ENCODE measurements at places on chromosomes 3 and 15. TPM values are rescaled to one million over a fixed set of nuclear protein-coding genes. Genes with fewer than 3 reads are reported as not detected.

DNA sequence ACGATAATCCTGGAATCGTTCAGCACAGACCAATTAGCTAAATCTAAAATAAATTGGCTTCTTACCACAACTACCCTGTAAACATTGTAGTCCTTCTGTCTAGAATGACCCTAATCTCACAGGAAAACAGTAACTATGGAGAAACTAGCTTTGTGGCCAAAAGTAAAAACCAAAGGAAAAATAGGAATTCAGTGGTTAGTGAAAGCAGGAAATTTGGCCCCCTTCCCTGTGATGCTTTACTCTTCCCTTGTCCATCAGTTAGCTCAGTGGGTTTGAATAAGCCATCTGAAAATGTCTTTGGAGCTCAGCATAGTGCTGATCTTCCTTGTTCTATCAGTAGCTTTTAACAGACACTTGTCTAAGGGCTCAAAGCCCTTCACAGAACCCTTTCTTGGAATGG, 1.6 kb downstream of the NMD3 start:
- DNase-seq = no peak

GRCh38 chr3:146881966-146882760, 277.0 kb upstream of the PLSCR5 start:
- no peak for DNase-seq

DNA sequence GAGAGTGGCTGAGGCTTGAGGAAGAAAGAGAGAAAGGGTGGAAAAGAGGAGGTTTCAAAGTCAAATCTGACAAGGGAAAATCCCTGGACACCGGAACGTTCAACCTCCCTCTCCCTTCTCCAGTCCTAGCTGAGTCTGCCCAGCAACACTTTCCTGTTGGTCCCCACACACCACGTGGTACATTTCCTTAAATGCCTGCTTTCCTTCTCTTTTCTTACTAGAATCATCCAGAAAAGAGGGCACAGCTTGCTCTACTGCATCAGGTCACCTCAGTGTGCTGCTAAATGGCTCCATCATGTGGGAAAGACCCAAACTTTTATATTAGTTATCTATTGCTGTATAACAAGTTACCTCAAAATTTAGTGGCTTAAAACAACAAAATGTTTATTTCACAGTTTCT, 181.2 kb downstream of the NECTIN3 start:
- no peak for DNase-seq

- DNase-seq = no peak
Observed at GRCh38 chr3:171011109-171011872, 15.2 kb downstream of the SLC2A2 start.

DNA sequence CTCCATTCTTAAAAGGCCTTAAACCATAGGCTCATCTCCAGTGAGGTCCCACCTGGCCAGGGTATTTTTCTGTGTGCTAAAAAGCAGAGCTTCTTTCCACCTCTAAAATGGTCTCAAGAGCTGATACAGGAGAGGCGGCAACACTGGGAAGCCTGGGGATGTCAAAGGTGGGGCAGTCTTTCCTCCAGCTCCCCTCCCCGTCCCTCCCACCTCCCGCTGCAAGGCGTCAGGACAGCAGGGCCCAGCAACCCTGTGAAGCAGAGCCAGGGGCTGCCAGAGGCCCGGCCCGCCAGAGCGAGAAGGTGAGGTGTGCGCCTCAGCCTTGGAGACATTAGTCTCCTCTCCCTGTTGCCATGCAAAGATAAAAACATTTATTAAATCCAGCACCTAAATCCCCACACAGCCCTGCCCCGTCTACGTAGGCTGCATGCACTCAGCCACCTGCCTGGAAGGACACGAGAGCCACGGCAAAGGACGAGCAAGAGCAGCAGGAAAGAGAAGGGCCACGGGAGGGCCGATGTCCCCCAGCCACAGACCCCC, 75.6 kb downstream of the FAM174B start:
- no peak for DNase-seq

DNA sequence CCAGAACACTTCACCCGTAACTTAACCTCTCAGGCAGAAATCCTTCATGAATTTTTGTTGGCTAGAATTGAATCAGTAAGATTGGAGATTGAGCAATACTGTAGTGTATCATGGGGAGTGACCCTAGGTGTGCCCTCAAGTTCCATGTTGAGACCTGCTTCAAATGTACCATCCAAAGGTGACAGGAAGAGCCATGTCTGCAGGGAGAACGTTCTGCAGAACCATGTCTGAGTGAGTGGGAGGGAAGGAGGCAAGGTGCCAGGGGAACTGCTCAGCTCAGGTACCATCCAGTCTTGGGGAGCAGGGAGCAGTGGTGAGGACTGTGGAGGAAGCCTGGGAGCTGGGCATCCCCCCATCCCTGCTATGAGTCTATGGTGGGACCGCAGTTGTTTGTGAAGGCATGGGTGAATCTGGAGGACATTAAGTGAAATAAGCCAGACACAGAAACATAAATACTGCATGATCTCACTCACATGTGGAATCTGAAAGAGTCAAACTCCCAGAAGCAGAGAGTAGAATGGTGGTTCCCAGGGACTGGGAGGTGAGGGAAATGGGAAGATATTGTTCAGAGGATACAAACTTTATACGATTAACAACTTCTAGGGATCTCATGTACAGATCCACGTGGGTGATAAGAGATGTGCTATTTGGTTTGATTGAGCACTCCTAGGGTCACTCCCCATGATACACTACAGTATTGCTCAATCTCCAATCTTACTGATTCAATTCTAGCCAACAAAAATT, 23.3 kb downstream of the CFAP161 start:
- DNase-seq = no peak

DNA sequence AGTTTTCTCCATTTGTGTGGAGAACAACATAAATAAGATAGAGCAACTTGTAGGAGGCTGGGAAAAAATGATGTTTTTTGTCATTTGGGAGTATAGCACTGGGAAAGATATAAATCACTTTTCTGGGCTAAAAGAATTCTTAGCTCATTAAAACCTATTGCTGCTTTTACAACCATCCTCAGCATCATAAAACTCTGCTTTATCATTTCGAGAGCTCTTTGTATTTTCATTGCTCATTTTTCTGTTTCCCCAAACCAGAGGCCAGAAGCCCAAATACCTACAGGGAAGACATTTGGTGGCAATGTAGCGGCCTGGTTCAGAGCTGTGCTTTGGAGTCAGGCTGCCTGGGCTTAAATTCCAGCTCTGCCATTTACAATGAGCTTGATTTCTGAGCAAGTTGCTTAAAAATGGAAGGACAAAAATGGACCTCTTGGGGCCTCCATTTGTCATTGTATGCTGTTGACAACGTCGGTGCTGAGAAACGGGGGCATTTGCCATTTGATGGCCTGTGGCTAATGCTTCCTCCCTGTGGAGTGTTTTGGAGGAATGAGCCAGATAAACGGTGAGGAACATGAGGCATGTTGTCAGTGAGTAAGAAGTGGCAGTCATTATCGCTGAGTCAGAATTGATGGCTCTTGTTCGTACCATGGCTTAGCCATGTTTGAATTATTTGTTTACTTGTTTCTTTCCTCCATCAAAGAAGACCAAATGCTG, 260.0 kb downstream of the EBLN2 start:
- DNase-seq = no peak

DNA sequence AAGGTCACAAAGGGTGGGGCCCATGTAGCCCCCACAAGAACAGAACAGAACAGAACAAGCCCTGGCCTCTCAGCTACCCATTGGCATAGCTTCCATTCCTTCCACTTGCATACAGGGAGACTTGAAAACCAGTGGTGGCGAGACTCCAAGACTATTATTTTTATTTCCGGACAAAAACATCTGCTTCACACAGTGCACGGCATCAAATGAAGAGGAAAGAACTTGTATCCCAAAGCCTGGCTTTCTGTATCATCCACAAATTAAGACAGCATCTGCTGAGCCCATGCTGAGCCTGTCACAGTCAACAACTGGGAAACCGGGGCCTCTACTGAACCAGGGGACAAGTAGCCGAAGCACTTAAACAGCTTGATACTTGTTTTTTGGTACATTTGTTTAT, 56.0 kb downstream of the CLEC3B start:
- no peak for DNase-seq

- no peak for DNase-seq
Observed at GRCh38 chr3:56879436-56880215, 77.9 kb upstream of the ARHGEF3 start.

DNA sequence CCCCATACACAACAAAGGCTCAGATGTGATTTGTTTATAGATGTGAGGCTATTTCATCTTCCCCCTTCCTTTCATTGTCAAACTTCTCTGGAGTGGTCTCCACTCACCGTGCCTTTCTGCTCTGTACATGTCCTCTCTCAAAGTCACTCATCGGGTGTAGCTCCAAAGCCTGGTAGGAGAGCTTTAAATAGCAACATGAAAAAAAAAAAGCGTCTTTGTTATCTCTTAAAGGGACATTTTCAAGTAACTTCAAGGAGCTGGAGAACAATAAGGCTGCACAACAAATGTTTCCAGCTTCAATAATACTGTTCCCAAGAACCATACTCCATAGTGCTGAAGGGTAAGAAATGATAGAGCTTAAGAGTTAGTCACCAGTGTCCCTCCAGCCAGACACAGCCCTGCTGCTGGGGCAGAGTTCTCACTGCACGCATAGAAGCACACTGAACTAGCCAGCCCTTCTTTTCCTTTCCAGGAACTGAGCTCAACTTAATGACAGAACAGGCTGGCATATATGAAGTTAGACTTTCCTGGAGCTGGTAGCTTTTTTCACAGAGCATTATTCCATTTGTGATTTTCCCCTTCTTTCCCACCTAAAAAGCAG, 8.1 kb downstream of the FBXO40 start:
- DNase-seq = no peak

DNA sequence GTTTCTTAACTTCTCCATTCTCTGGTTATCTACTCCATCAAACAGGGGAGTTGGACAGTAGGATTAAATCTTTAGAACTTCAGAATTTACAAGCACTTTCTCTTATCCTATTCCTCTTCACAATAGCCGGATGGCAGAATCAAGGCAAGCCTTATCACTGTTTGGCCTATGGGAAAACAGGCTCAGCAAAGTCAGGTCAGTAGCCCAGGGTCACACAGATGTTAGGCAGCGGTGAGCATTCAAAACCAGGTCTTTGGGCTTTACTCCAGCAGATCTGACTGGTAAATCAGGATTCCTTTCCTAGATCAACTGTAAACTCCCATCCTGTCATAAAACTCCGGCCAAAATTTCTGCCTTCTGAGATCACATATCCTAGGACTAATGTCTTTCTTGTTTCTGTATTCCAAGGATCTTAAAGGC, 258.4 kb downstream of the OPA1 start:
- DNase-seq = no peak

GRCh38 chr3:133531981-133532380, 41.5 kb upstream of the CDV3 start:
- DNase-seq = no peak

GRCh38 chr3:101273156-101273555, 47.2 kb downstream of the IMPG2 start:
- DNase-seq = no peak

DNA sequence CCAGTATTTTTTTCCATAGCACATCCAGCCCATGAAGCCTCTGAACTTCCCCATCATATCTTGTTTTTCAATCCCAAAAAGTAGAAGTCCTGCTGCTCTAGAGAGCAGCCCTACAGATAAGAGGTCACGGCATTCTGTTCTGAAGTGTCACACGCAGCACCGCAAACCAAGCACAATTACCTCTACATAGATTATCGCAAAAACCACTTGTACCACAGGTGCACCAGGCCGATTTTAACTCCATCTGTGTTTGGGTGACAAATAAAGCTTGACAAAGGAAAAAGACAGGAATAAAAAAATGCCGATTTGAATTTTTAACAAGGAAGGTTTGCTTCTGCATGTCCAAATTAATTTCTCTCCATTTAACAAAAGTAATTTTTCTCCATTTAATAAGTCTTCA, 113.7 kb downstream of the MYO5A start:
- DNase-seq = no peak

DNA sequence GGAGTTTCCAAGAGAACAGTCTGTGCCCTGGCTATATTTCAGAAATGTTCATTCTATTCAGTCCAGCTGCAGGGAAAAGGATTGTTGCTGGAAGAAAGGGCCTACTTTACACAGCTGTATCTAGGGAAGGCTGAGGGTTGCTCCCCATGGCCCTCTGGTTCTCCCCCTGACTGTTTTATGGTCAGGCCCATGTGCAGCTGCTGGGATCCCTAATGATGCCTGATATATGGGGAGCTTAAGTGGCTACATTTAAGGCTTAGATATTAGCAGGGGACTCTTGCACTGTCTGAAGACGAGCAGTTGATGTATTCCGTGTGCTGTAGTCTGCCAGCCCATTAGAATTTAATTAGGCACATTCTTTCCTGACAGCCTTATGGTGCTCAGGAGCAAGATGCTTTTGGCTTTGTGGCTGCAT, 72.0 kb downstream of the FAM43A start:
- no peak for DNase-seq

GRCh38 chr3:100175637-100176280, 61.5 kb upstream of the FILIP1L start:
- no peak for DNase-seq

DNA sequence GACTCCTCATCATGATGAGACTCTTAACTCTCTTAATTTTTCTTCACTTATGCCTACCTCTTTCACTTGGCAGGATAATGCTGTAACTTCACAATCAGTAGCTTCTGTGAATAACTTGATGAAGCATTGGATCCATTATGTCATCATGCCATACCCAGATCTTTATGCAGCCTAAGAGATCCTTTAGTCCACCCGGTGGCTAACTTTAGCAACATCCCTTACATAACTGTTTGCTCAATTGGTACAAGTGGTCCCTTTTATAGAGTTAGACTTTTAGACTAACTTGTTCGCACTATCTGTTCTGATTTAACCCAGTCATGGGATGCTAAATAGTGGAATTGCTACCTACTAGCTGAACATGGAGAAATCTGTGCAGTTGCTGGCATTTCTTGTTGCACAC, 184.5 kb downstream of the USP13 start:
- no peak for DNase-seq

GOLGA8N gene
- total RNA-seq = 14.1 TPM

ITGA11 gene
- total RNA-seq = 7.1 TPM

SLC24A5 gene
- 0.84 TPM for total RNA-seq

PLOD2 gene
- 23.7 TPM for total RNA-seq

CCDC33 gene
- total RNA-seq = not detected

DENND6A gene
- total RNA-seq = 25.9 TPM

SETD5 gene
- total RNA-seq = 124 TPM

OXNAD1 gene
- 12.8 TPM for total RNA-seq

CHDH gene
- total RNA-seq = 10.9 TPM

TIGIT gene
- 1.7 TPM for total RNA-seq

LRRC31 gene
- total RNA-seq = 1.7 TPM

PDZRN3 gene
- total RNA-seq = 23.9 TPM

NR1I2 gene
- not detected for total RNA-seq

OCA2 gene
- total RNA-seq = 0.55 TPM

MIX23 gene
- 20.9 TPM for total RNA-seq
